ENCODE measurements at places on chromosomes 5 and 9. TPM values are rescaled to one million over a fixed set of nuclear protein-coding genes. Genes with fewer than 3 reads are reported as not detected.

GRCh38 chr5:123358751-123359150 lies 64.5 kb downstream of the CEP120 start:
- DNase-seq, result no peak
- no peak overlapping the region for H3K27ac ChIP-seq
- H3K4me1 ChIP-seq, result peaks cover 6% of the 10 kb centered on the region
- H3K36me3 ChIP-seq, result peaks cover 19% of the 10 kb centered on the region
- H3K27me3 ChIP-seq, result no peaks in the 10 kb centered on the region

The AFAP1L1 gene
- total RNA-seq, result 0.52 TPM

- H3K4me1 ChIP-seq, result peaks cover 20% of the 10 kb centered on the region
- H3K36me3 ChIP-seq, result peaks cover 2% of the 10 kb centered on the region
Observed at GRCh38 chr9:104931256-104931655, 3.3 kb upstream of the ABCA1 start.

DNA sequence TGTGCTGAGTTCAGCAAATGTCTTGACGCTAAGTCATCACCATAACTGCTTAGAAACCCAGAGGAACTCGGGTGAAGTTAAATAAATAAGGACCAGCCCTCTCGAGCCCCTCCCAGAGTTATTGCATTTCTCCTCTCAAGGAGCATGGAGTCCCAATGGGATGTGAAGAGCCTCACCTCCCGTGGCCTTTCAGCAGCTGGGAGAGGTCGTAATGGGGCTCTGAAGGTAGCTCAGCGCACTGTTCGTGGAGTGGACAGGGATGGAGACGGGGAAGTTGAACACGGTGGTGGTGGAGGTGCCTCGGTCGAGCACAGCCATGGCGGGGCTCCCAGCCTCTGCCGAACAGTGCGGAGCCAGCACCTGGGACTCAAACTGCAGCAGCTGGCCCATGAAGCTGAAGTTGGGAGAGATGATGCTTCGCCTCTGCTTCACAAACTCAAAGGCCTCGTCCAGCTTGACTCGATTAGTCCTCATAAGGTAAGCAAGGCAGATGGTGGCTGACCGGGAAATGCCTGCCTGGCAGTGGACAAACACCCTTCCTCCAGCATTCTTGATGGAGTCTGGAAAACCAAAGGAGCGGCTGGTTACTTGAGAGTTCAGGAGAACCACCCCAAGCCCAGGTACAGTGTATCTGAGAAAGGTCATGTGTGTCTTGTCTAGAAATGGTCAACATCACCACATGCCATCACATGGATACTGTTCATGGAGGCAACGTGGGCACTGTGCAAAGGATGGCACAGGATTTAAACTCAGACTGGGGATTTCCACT lies 2.2 kb downstream of the DUSP1 start:
- peaks cover 7% of the 10 kb centered on the region for H3K27me3 ChIP-seq
- H3K4me1 ChIP-seq, result peaks cover 57% of the 10 kb centered on the region
- peak overlapping the region; percentile 100 for H3K27ac ChIP-seq
- DNase-seq, result no peak

GRCh38 chr9:12141422-12141821 lies 551.8 kb upstream of the TYRP1 start:
- H3K4me1 ChIP-seq, result no peaks in the 10 kb centered on the region
- H3K36me3 ChIP-seq, result no peaks in the 10 kb centered on the region
- no peaks in the 10 kb centered on the region for H3K27me3 ChIP-seq

- DNase-seq, result no peak
- peak overlapping the region; percentile 96 for H3K27ac ChIP-seq
Observed at GRCh38 chr5:151253605-151253950, 593 bp downstream of the GM2A start.
